Activated CD8-positive, alpha-beta T cell treated with anti-CD3 and anti-CD28 coated beads for 36 hours (primary cell): ENCODE measurements at places on chromosomes 2 and 18. TPM values are rescaled to one million over a fixed set of nuclear protein-coding genes. Genes with fewer than 3 reads are reported as not detected.

The MREG gene
- total RNA-seq = 10.9 TPM

The SAG gene
- total RNA-seq = not detected

The DSEL gene
- 0.13 TPM for total RNA-seq

The ZNF804A gene
- total RNA-seq = not detected
